Stimulated activated CD4-positive, alpha-beta T cell treated with anti-CD3 and anti-CD28 coated beads, Interleukin-2, amount 100 ng/mL, for 24 hours (primary cell): ENCODE measurements at places on chromosomes 6 and 20.

- peak; percentile 23 for DNase-seq
These were observed 17.1 kb upstream of the BEND3 start for GRCh38 chr6:107132330-107132954.

DNA sequence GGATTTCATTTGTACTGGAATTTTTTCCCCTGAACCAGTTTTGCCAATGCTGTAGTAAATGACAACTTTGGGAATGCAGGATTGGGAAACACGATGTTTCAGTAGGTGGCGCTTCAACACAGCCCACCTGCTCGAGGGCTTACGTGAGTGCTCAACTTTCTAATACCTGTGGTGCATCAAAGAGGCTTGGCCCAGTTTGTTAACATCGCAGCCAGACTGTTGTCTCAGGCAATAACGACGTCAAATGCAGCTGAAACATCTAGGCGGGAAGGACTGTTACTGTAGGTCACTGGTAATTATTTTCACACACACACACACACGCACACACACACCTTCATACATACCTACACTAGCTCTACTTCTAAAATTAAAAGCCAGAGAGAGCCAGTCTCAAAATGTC is 815.5 kb upstream of the SLC35B3 start:
- DNase-seq, result no peak

DNA sequence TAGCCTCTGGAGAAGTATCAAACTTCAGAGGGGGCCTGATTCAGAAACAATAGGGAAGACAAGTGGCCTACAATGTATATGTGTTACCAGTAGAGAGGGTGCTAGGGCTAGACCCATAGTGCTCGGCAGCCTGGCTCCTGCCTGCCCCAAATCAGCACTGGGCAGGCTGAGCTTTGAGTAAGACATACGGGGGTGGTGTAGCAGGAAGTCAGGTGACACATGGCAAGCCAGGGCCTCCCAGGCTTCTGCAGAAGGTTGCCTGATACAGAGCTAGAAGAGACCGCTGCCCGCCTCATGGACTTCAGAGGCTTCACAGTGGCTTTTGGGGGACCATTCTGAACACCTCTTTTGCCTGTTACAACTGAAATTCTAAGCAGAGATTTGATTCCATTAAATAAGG is 43.4 kb downstream of the RALY start:
- peak; percentile 58 for DNase-seq

DNA sequence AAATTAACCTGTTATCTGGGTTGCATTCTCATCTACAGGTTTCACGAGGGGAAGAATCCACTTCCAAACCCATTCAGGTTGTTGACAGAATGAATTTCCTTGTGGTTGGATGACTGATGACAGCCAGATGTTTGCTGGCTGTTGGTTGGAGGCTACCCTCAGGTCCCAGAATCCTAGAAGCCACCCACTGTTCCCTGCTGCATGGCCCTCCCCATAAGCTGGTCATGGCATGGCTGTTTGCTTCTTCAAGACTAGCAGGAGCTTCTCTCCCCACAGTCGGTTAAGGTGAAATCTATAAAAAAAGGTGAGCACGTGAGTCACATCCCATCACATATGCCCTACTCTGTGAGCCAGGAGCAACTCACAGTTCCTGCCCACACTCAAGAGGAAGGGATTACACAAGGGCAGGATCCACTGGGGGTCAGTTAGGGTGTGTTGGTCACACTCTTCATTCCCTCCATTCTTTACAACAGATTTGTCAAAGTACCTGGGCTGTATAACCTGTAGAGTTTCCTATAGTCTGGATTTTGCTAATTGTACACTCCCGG is 19.5 kb upstream of the RPS10 start:
- DNase-seq, result no peak

DNA sequence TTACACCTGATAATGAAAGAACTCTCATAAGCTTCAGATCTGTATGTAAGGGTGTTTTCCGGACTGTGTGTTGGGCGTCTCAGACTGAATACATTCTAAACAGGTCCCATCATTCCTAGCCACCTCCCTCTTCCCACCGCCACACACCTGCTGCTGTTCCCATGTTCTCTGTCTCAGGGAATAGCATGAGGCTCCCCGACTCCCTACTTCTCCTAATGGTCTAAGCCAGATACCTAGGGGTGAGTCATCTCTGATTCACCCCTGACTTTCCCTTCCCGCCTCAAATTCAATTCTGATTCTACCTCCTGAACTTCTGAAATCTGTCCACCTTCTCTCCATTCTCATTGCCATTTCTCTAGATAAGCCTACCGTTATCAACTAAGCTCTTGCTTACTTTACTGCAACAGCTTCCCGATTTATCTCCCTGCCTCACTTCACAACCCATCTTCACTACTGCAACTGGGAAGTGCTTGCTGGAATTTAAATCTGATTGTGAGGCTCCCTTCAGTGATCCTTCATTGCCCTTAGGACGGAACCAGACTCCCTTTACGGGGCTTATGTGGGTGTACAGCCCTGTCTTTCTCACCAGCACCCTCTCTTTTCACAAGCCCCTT is 1.6 kb downstream of the TMEM14A start:
- no peak for DNase-seq

DNA sequence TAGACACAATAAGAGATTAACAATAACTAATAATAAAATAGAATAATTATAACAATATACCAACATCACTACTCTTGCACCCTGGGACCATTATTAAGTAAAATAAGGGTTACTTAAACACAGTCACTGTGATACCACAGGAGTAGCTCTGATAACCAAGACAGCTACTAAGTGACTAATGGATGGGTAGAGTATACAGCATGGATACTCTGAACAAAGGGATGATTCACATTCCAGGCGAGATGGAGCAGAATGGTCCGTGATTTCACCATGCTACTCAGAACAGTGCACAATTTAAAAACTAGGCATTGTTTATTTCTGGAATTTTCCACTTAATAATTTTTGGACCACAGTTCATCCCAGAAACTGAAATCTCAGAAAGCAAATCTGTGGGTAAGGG is 80.0 kb upstream of the FUT9 start:
- DNase-seq, result no peak

GRCh38 chr6:107871016-107871415 is 46.9 kb upstream of the SCML4 start:
- no peak for DNase-seq
